ENCODE measurements at places on chromosomes 3 and 15.

GRCh38 chr15:50055750-50056157 lies 63.3 kb downstream of the ATP8B4 start:
- H3K27ac ChIP-seq: no peak overlapping the region
- H3K4me1 ChIP-seq: peaks cover 54% of the 10 kb centered on the region
- no peaks in the 10 kb centered on the region for H3K27me3 ChIP-seq
- H3K36me3 ChIP-seq: peaks cover 50% of the 10 kb centered on the region

DNA sequence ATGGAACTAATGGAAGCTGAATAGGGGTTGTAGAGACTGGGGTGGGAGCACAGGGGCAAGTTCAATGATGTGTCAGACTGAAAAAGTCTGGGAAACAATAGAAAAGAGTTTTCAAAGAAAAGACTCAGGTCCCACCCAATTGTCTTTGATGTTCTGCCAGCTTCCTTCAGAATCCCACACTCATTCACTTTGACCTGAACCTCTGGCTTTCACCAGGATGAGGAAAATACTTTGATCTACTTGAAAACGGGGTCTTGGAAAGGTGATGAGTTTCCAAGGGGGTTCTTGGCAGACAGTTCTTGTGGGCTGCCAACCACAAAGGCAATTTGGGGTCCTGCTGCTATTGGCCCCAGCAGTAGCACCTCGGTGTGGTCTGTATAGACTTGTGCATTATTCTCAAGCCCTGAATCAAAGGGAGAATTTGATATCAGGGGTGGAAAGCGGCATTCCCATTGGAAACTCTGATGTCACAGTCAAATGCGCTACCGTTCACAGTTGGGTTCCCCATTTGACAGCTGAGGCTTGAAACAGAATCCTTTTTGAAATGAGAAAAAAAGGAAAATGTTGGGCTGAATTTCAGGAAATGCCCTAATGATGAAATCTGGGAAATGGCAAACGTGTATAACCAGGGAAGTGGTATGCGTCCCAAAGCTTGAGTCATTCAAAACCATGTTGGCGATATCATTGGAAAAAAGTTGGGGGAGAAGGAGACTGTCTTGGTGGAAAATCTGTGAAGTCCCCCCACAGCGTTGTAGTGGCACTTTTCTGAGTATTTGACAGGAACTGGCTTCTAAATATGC lies 229.2 kb upstream of the LRTM1 start:
- no peaks in the 10 kb centered on the region for H3K36me3 ChIP-seq
- no peak overlapping the region for H3K4me3 ChIP-seq
- H3K27ac ChIP-seq: no peak overlapping the region
- no peak for DNase-seq

- H3K27me3 ChIP-seq: peaks cover 26% of the 10 kb centered on the region
- H3K4me1 ChIP-seq: peaks cover 11% of the 10 kb centered on the region
- no peak overlapping the region for H3K4me3 ChIP-seq
- H3K36me3 ChIP-seq: no peaks in the 10 kb centered on the region
- no peak for DNase-seq
Measured at GRCh38 chr3:183180110-183180783, 17.7 kb upstream of the LAMP3 start.

DNA sequence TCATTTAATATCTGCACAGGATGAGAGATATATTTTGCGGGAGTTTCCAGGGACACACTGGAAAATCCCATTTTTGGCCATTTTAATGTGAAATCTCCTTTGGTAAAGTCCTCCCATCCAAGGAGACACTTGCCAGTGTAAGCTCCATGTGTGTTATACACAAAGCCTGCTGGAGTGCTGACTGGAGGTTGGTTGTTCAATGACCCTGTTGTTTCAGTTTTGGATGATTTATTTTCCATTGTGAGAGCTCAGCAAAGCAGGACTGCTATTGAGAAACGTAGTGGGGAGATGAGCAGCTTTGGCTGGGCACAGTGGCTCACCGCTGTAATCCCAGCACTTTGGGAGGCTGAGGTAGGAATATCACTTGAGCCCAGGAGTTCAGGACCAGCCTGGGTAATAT lies 127.7 kb downstream of the NUP210 start:
- peaks cover 48% of the 10 kb centered on the region for H3K27me3 ChIP-seq
- no peak overlapping the region for H3K27ac ChIP-seq
- no peak for DNase-seq
- no peak overlapping the region for H3K4me3 ChIP-seq
- peaks cover 6% of the 10 kb centered on the region for H3K4me1 ChIP-seq
- no peaks in the 10 kb centered on the region for H3K36me3 ChIP-seq

DNA sequence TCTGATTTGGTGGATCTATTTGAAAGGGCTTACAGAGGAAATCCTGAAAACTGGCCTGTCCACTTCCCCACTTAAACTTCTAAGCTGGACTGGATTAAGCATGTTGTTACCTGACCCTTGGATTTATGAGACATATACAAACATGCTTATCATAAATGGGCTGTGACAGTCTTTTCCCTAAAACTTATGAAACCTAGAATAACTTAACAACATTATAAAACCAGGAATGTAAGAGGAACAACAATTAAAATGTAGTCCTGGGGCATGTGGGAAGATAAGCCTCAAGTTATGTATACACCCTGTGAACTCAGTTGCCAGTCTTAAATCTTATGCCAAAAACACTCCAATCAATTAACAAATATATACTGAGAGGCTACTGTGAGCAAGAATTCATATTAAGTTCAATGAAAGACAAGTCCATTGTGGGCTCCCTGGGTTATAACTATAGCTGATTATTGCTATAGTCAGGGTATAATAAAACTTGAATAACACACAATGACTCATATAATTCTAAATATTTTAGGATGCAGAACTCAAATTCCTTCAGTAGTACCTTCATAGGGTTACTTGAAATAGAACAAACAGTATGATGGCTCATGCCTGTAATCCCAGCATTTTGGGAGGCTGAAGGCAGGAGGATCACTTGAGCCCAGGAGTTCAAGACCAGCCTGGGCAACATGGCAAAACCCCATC lies 87.2 kb upstream of the PPIB start:
- H3K27ac ChIP-seq: peak overlapping the region; percentile 8
- H3K4me1 ChIP-seq: peaks cover 55% of the 10 kb centered on the region
- DNase-seq: no peak
- H3K36me3 ChIP-seq: peaks cover 24% of the 10 kb centered on the region
- no peak overlapping the region for H3K4me3 ChIP-seq

DNA sequence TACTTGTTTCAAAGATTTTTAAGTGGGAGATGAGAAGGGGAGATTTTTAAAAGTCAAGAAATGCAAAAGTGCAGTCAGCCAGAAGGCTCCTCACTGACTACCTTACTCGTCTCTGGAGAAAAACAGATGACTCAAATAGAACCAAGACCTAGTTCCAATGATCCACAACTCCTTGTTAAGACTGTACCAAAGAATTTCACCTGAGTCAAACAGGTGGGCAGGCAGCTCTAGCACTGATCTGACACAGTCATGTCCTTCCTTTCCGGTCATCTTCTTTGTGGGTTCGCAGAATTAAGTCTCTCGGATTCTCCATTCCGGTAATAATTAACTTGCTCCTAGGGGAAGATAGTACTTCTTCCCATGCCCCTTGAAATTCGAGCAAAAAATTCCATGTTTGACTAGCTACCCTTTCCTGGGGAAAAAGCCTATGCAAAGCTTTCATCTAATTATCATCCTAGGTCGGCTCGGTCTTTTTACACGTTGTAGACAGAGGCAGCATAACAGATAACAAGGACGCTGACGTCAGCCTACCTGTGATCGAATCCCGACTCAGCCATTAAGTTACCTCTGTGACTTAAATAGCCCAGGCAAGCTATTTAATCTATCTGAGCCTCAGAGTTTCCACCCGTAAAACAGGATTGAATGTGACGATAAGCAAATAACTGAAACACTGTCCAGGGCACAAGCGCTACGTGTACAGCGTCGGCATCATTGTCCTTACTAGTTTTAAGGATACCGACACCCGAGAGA lies 758 bp downstream of the SELENOK start:
- peak overlapping the region; percentile 99 for H3K27ac ChIP-seq
- H3K27me3 ChIP-seq: peaks cover 16% of the 10 kb centered on the region
- peaks cover 38% of the 10 kb centered on the region for H3K36me3 ChIP-seq
- H3K4me3 ChIP-seq: peak overlapping the region; percentile 90
- peaks cover 50% of the 10 kb centered on the region for H3K4me1 ChIP-seq
- peak; percentile 68 for DNase-seq

- peaks cover 51% of the 10 kb centered on the region for H3K36me3 ChIP-seq
- H3K27ac ChIP-seq: no peak overlapping the region
- H3K27me3 ChIP-seq: no peaks in the 10 kb centered on the region
- H3K4me1 ChIP-seq: peaks cover 2% of the 10 kb centered on the region
Measured at GRCh38 chr3:187072102-187072501, 67.2 kb downstream of the RPL39L start.

DNA sequence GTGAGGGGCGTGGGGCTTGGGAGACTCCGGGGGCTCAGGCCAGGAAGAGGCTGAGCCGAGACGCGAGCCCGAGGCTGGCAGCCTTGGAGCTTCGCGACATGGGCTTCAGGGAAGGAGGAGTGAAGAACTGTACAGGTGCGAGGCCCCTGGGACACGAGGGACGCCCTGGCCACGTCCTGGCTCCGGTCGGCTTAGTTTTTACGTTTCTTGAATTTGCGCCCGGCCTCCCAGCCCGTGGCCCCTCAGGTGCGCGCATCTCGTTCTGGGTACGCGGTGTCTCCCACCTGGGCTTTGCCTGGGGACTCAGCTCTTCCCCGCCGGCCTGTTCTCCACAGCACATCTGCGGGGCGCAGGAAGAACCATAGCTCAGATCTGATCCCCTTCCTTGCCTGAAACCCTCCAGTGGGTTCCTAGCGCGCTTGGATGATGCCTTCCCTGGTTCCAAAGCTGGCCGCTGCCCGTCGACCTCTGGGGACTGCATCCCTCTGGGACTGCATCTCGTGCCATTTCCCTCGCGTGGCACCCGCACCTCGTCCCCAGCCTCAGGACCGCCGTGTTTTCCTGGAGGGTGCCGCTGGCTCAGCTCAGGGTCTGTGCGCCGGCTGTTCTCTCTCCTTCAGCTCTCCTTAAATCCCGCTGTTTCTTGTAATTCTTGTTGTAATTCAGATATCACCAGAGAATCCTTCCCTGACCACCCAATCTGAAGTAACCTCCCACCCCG lies 614 bp downstream of the CHCHD6 start:
- H3K36me3 ChIP-seq: no peaks in the 10 kb centered on the region
- no peak for DNase-seq
- peaks cover 32% of the 10 kb centered on the region for H3K27me3 ChIP-seq
- H3K4me1 ChIP-seq: peaks cover 18% of the 10 kb centered on the region
- peak overlapping the region; percentile 89 for H3K4me3 ChIP-seq
- no peak overlapping the region for H3K27ac ChIP-seq

GRCh38 chr3:45647148-45647619 lies 42.0 kb upstream of the SACM1L start:
- no peak overlapping the region for H3K4me3 ChIP-seq
- H3K4me1 ChIP-seq: peaks cover 6% of the 10 kb centered on the region
- H3K27ac ChIP-seq: no peak overlapping the region
- H3K36me3 ChIP-seq: peaks cover 23% of the 10 kb centered on the region

GRCh38 chr3:42807929-42808328 lies 1.3 kb upstream of the ACKR2 start:
- H3K36me3 ChIP-seq: peaks cover 5% of the 10 kb centered on the region
- H3K27ac ChIP-seq: no peak overlapping the region
- no peak for DNase-seq
- H3K4me3 ChIP-seq: no peak overlapping the region
- H3K27me3 ChIP-seq: peaks cover 38% of the 10 kb centered on the region

DNA sequence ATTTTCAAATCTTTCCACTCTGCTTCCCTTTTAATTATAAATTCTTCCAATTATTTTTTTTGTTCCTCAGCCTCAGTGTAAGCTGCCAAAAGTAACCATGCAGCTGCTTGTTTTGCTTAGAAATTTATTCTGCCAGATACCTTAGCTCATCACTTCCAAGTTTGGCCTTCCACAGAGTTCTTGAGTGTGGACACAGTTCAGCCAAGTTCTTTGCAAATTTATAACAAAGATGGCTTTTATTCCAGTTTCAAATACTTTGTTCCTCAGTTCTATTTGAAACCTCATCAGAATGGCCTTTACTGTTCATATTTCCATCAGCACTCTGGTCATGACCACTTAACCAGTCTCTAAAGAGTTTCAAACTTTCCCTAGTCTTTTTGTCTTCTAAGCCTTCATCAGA lies 10.3 kb downstream of the RTP1 start:
- no peaks in the 10 kb centered on the region for H3K4me1 ChIP-seq
- H3K27ac ChIP-seq: no peak overlapping the region
- no peak overlapping the region for H3K4me3 ChIP-seq
- DNase-seq: no peak

DNA sequence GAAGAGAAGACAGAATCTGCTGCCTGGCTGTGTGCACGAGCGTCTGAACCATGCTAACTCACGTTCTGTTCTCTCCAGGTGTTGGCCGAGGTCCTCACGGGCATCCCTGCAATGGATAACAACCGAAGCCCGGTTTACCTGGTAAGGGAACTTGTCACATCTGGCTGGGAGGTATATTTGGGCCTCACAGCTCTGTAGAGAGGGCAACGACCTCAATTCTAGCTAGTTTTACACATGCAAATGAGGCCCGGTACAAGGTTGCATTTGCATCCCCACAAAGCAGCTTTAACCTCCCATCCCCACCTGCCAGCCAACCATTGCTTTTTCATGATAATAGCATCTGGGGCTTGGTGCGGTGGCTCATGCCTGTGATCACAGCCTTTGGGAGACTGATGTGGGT lies 22.0 kb upstream of the TATDN2 start:
- peaks cover 69% of the 10 kb centered on the region for H3K4me1 ChIP-seq
- no peak overlapping the region for H3K4me3 ChIP-seq
- no peak overlapping the region for H3K27ac ChIP-seq
- DNase-seq: no peak

DNA sequence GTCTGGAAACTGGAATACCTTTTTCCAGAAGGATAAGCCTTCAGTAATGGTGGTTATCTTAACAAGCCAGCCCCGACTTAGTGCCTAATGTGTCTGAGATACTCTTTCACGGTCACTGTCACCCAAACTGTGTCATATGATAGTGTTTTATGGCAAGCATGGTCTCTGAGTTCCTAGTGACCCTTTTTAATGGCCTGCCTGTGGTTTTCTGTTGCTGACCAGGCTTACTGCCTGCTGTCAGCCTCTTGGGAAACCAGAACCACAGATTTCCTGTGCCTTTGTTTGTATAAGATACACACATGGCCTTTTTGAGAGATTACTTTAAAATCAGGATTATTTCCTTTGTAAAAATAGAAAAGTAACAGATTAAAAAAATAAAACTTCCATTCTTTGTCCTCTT lies 22.4 kb downstream of the HPS3 start:
- no peak overlapping the region for H3K27ac ChIP-seq
- DNase-seq: no peak
- peaks cover 19% of the 10 kb centered on the region for H3K4me1 ChIP-seq
- no peaks in the 10 kb centered on the region for H3K27me3 ChIP-seq
- no peak overlapping the region for H3K4me3 ChIP-seq

- peaks cover 16% of the 10 kb centered on the region for H3K36me3 ChIP-seq
- no peak overlapping the region for H3K4me3 ChIP-seq
- H3K4me1 ChIP-seq: peaks cover 33% of the 10 kb centered on the region
- H3K27me3 ChIP-seq: no peaks in the 10 kb centered on the region
- H3K27ac ChIP-seq: no peak overlapping the region
Measured at GRCh38 chr3:155843569-155843968, 10.7 kb downstream of the SLC33A1 start.
